HCT116 (cell line): ENCODE measurements at places on chromosomes 13 and 19.

- DNase-seq: no peak
Measured at GRCh38 chr13:109381546-109382180, 404.7 kb downstream of the IRS2 start.

DNA sequence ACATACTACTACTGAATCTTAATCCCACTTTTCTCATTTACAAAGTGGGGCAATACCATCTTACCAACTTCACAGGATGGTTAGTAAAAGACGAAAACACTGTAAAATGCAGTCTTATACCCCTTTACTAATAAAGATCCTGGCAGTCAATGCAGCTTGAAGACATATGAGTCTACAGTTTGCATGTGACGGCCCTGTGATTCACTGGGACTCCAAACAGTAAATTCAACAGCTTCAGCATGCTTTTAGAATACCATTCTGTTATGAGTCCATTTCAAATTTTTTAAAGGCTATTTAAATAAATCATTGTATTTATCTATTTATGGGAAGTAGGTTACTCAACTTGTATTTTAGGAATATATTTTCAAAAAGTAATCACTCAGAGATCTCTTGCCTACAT lies 629.1 kb downstream of the LIG4 start:
- DNase-seq: no peak

DNA sequence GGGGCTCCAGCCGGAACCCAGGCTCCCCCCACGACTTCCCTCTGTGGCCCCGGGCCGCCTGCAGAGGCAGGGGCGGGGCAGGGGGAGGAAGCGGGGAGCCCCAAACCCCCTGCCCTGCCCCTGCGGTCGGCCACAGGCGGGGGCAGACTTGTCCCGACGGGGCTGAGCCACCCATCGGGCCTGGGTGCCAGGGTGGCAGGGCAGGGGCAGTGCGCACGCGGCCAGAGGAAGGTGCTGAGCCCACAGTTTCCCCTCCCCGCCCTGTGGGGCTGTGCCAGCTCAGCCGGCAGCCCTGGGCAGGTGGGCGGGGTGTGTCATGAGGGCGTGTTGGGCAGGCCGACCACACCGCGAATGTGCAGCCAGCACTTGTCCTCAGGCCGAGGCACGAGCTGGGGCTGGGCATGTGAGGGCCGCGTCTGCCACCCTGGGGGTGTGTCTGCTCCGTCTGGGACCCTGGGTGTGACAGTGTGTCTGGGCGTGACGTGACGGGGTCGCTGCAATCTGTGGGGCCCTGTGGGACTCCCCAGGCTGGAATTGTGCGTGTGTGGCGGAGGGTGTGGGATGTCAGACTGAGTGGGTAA lies 17.7 kb downstream of the CCDC97 start:
- no peak for DNase-seq

GRCh38 chr19:43527860-43528622 lies 1.0 kb upstream of the ETHE1 start:
- no peak for DNase-seq

DNA sequence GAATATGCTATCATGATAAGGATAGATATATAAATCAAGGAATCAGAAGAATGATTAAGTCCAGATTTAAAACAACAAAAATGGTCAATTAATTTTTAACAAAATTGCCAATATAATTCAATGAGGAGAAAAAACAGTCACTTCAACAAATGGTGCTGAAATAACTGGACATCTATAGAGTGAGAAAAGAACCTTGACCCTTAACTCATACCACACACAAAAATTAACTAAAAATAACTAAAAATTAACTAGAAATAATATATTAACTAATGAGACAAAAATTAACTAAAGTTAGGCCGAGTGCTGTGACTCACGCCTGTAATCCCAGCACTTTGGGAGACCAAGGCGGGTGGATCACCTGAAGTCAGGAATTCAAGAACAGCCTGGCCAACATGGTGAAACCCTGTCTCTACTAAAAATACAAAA lies 9.5 kb downstream of the LGALS7 start:
- DNase-seq: no peak

- DNase-seq: no peak
Measured at GRCh38 chr19:33982706-33983105, 186.0 kb downstream of the KCTD15 start.

DNA sequence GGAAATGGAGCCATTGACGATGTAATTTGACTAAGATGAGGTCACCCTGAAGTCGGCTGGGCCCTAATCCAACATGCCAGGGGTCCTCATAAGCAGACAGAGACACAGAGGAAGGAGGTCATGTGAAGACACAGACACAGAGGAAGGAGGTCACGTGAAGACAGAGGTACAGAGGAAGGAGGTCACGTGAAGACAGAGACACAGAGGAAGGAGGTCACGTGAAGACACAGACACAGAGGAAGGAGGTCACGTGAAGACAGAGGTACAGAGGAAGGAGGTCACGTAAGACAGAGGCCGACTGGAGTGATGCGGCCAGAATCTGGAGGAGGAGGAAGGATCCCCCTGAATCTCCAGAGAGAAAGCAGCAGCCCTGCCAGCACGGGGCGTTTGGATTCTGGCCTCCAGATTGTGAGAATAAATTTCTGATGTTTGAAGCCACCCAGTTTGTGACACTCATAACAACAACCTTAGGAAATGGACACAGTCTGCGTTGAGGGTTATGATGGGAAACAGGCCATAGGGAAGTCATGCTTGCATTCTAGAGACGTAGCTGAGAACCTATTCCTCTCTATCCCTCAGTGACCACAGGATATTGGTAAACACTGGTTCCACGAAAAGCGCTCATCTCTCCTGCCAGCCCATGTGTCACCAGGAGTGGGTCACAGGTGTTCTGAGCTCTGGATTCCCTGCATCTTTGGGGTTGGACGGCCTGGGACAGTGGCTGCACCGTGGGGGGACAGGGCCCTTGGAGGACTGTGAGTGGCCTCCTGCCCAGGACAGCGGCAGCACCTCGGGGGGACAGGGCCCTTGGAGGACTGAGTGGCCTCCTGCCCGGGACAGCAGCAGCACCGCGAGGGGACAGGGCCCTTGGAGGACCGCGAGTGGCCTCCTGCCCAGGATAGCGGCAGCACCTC lies 108.5 kb downstream of the SOX1 start:
- no peak for DNase-seq

DNA sequence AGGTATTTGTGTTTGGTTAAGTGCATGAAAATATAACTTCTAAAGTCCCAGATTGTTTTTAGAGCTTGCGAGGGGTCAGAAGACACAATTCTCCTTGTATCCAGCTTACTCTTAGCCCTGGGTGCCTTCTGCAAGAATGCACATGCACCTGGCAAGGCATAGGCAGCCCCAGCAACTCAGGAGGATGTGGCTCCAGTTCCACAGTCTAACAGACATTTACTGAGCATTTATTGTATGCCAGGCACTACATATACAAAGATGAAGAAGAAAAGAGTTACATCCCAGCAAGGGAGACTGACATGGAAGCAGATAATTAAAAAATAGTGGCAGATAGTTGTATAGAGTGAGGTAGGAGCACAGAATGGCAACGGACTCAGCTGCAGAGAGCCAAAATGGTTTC lies 101.1 kb upstream of the FRY start:
- DNase-seq: no peak

GRCh38 chr19:47186446-47187334 lies 44.3 kb downstream of the BBC3 start:
- DNase-seq: no peak

GRCh38 chr19:48992581-48993174 lies 431 bp downstream of the GYS1 start:
- no peak for DNase-seq

DNA sequence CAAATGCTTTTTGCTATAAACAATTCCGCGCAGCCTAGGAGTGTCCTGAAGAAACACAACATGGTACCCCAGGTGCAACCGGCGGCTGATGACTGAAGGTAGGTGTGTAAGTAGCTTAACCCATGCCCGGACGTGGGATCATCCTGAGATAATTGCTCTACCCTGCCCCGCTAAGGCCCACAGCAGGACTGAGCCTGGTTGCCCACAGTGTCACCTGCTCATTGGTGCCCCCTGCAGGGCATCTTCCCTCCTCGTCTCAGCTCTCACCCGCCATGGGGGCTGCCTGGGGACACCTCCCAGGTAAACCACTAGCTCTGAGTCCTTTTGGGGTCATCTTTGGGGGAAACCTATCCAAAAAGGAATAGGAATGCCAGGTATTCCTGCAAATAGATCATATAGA lies 22.3 kb downstream of the TMEM161A start:
- no peak for DNase-seq

GRCh38 chr13:20580257-20580656 lies 13.3 kb downstream of the IFT88 start:
- DNase-seq: no peak

GRCh38 chr13:114043421-114044053 lies 69.7 kb upstream of the C13orf46 start:
- no peak for DNase-seq

GRCh38 chr19:41621654-41622053 lies 5.2 kb downstream of the CEACAM4 start:
- no peak for DNase-seq

GRCh38 chr13:104773775-104774174 lies 1707.6 kb upstream of the SLC10A2 start:
- peak; percentile 39 for DNase-seq

DNA sequence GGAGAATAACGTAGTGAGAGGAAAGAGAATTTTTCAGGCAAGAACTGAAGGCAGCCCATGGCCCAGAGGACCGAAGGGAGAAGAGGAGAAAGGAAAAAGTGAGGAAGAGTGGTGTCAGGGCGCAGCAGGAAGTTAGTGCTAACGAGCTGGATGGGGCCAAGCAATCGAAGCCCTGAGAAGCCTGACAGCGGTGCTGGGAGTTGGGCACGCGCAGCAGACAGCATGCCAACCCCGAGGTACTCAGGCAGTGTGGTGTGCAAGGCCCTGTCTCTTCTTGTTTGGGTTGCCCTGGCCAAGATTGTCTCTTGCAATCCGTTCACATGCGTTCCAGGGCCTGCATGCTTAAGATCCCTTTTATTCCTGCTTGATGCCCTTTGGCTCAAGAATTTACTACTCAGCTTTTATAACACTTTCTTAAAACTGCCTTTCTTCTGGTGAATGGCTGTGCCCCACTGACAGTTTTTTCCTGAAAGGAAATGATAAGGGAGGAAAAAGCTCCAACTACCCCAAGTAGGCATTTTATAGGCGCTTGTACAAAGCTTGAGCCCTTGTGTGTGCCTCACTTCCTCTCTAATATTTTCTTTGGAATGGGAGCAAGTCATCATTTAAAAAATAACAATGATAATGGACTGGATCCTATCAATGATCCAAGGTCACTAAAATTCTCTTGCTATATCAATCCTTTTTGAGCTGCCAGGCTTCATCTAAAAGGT lies 115.4 kb downstream of the FLT1 start:
- DNase-seq: no peak

DNA sequence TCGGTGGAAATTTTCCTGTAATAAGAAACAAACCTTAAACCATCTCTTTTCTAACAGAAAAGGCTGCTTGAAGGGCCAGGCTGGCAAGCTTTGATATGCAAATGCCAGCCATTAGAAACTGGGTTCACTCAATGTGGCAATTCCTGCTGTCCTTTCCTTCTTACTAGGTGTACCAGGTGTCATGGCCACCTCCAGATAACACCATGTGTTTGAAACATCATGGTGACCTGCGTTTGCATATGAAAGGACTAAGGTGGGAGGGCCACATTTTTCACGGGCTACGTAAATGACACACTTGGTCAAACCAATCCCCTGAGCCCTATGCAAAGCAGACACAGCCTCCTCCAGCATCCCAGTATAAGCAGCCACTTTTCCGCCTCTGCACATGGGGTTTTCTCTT lies 789.1 kb upstream of the SLITRK5 start:
- no peak for DNase-seq

DNA sequence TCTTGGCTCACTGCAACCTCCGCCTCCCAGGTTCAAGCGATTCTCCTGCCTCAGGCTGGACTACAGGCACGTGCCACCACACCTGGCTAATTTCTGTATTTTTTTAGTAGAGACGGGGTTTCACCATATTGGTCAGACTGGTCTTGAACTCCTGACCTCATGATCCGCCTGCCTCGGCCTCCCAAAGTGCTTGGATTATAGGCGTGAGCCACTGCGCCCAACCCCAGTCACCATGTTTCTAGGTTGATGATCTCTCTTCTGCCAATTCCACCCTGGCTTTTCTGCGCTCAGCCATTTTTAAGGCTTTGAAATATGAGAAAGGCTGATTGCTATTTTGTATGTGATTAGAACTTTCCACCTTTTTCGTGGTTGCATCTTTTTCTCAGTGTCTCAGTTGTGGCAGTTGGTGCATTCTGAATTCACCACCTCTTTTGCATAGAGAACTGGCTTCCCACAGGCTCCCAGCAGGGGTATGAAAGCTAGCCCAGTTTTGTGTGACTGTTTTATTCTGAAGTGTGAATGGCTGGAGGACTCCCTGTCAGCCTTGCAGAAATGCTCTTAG lies 15.5 kb downstream of the CEACAM1 start:
- DNase-seq: no peak

DNA sequence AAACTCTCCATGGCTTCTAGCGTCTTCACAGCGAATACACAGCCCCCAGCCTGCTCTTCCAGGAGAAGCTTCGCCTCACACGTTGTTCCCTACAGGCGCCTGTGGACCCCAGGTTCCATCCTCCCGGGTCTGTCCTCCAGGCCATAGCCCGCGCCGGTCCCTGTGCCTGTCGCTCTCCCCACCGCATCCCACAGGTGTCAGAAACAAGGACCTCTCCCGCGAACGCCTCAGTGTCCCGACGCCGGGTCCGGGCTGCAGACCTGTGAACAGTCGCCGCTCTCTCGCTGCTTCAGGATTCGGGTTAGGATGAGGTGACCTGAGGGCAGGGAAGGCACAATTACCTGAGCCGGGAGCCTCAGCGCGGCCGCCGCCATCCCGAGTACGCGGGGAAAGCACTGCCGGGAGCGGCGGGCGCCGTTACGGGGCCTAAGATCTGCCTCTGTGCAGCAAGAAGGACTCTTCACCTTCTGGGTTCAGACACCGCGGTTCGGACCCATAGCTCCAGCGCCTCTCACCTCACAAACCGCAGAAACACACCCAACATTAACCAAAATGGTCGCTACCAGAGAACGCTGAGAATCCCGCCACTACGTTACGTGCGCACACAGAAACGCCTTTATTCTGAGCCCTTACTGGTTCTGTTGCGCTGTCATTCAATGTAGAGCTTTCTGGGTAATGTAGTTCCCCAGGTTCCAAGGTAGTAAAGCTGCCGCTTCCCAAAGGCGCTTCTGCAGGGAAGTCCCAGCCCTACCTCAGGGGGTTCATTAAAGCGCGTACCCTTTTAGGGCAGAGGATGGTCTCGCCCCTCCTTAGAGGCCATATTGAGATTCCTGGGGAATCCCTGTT lies at the start of gene ZNF418:
Gene ZNF418, minus strand, starts transcription at position 583 of the 846 bp plus-strand sequence. CDS start 1,580 bp downstream, outside the sequence.
- DNase-seq: no peak

DNA sequence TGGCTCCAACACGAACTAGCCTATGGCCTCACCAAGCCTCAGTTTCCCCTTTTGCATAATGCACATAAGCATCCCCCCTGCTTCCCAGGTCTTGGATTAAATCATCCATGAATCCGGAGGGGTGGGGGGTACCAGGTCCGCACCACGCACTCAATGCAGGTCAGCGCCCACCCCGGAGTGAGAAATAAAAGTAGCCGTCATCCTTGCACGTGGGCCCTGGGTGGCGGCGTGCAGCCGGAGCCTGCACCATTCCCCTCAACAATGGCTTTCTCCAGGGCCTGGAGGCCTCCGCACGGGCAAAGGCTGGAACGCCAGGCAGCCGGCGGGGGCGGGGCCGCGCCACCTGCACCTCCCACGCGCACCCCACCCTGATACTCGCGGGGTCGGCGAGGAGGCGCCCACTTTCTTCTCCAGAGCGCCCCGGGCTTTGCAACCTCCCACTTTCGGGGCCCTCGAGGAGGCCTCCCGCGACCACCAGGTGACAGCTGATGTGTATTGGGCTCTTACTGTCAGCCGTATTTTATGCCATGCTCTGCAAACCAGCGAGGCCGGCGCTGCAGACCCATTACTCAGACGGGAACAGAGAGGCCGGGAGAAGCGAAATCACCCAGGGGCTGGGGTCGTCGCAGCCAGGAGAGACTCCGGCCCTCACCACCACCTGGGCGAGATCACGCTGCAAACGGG lies 767 bp upstream of the GADD45B start:
- DNase-seq: no peak
